SW480 (cell line): ENCODE measurements at places on chromosomes 12 and 14.

GRCh38 chr12:110367181-110367864 is 36.2 kb downstream of the ANAPC7 start:
- no peak for DNase-seq

GRCh38 chr14:99600232-99600888 is 3.6 kb downstream of the CCDC85C start:
- no peak for DNase-seq

DNA sequence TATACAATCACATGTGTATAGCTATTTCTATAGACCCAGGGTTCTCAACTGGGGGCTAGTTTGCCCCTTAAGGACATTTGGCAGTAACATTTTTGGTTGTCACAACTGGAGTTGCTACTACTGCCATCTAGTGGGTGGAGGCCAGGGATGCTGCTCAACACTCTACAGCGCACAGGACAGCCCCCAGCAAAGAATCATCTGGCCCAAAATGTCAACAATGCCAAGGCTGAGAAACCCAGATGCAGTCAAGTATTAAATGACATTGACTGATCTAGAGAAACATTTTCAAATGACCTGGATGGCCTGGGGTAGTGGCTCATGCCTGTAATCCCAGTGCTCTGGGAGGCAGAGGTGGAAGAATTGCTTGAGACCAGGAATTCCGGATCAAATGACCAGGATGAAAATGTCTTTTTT is 5.8 kb downstream of the WSB2 start:
- peak; percentile 60 for DNase-seq

GRCh38 chr14:36768638-36769337 is 107.1 kb downstream of the PAX9 start:
- DNase-seq = no peak

DNA sequence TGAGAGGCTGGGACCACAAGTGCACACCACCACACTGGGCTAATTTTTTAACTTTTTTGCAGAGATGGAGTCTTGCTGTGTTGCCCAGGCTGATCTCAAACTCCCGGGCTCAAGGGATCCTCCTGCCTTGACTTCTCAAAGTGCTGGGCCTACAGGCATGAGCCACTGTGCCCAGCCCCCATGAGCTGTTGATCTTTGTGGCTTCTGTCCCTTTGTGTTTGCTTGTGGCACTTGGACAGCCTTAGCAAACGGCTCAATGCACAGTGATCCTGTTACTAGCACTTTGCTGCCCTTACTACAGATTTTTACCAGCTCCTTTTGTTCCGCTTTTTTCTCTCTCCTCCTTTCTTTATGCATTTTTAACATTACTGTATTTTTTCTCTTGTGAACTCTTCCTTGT is 25.3 kb upstream of the EVL start:
- no peak for DNase-seq

DNA sequence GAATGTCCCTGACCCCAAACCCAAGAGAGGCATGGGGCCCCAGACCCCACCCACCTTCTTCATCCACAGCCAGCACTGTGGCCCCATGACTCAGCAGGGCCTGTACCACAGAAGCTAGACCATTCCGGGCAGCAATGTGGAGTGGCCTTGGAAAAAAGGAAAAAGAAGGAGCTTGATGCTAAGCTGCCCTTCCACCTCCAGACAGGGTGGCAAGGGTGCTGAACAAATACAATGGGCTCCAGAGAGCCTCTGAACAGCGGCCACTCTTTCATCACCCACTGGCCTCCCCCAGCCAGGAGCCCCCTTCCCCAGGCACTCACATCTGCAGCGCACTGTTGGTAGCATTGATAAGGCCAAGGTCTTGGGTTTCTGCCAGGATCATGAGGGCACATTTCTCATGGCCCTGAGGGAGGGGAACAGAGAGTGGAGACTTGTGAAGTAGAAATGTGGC is 13.9 kb downstream of the SLC39A5 start:
- DNase-seq = no peak

DNA sequence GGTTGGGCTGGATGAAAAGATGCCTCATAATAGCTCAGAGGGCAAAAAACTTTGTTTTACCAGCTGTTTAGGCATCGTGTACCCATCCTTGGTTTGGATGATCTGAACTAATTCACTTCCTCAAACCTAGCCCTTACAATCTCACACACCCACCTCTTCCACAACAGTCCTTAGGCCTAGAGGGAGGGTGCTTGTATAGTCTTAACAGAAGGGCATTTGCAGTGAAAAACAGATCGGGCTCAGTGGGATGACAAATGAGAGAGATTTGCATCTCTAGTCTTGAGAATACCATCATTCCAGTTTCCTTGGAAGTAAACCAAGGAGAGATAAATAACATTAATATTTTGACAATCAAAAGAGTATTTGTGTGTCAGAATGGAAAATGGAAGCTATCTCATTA is 11.0 kb downstream of the SLCO1A2 start:
- no peak for DNase-seq

DNA sequence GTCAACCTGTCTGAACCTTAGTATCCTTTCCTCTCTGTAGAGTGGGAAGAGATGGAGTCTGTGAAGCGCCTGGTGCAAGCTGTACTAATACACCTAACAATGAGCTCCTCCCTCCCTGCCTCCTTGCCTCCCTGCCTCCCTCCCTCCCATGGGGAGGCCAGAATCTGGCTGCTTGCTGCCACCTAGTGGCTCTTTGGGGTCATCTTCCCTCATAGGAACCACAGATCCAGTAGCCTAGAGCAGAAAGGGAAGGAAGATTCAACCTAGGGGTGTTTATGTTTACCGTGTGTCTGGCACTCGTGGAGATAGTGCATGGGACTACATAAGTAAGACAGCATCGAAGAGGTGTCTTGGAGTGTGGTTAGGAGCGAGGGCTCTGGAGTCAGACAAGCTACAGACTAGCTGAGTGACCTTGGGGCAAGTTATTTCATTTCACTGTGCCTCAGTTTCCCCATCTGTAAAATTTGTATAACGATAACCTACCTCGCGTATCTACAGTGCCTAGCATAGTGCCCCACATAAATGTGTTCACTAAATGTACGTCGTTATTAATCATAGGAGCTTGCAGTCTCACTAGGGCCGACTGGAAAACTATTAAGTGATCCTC is 35.5 kb upstream of the TSPAN9 start:
- peak; percentile 82 for DNase-seq

GRCh38 chr12:46904406-46905238 is 78.8 kb upstream of the SLC38A4 start:
- DNase-seq = no peak

- no peak for DNase-seq
Measured at GRCh38 chr14:70113211-70113610, 75.5 kb downstream of the SLC8A3 start.

DNA sequence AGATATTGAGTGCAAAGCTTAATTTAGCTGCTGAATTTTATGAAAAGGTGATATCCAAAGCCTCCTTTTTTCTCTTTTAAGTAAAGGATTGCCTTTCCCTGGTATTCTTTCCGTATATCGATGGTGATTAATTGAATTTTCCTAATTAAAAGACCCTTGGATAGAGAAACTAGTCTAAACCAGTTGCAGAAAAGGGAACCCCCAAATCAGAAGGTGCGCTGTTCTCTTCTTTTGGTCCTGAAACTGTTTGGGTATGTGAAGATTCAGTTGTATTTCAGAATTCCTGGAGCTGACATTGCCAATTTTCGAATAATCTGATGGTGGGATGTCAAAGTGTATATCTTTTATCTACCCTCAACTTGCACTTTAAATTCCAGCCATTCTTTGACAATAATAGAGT is 1.9 kb downstream of the GPHN start:
- no peak for DNase-seq

DNA sequence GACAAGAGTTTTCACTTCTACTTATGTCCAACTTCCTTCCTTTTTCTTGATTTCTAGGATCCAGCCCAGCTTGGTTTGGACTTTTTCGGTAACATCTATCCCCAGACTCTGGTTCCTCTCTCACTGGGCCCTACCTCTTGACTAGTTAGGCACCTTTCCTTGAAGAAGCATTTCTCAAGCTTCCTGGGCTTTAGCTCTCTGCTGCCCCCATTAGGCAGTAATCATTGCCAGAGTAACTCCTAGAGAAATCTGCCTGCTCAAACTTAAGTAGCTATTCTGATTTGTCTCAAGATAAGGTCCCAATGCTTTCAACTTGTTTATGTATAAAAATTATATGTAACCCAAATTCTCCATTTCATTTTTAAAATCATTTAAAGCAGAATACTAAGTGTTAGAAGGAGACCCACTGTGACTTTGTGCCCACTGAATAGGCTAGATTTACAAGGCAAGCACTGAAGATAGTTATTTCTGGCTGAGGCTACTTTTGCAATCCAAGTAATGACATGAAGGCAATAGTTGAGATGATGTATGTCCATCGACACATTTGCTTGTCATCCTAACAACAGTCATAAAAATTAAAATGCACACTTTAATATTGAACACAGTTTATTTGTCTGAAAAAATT is 275.0 kb upstream of the G2E3 start:
- peak; percentile 3 for DNase-seq

GRCh38 chr12:95673576-95673975 is 117.0 kb downstream of the NTN4 start:
- no peak for DNase-seq

- DNase-seq = no peak
Measured at GRCh38 chr12:712172-712863, 40.1 kb upstream of the WNK1 start.

DNA sequence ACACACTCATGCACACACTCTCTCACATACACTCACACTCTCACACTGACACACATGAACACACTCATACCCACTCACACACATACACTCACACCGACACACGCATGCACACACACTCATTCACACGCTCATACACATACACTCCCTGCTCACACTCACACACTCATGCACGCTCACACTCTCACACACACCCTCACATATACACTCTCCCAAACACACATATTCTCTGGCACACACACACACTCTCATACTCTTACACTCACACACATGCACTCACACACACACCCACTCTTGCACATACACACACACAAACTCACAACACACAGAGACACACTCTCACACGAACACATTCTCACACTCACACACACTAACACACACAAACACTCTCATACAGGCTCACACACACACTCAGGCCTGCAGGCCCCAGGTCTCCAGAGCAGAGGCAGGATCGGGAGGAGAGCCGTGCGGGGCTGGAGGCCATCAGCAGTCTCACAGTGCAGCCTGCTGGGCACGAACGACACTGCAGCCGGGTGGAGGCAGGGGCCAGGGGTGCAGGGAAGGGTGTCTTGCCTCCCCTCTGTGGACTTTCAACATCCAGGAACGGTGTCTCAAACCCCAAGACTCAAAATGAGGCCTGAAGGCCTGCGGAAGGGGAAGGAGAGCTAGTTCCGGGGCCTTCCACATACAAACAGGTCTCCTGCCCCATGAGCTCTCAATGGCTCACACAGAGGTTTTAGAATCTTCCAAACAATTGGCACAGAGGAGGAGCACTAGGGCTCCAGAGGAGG is 148.7 kb downstream of the ANO2 start:
- DNase-seq = peak; percentile 14

GRCh38 chr12:43277651-43278540 is 274.1 kb downstream of the ADAMTS20 start:
- no peak for DNase-seq

GRCh38 chr12:65948320-65949008 is 124.2 kb downstream of the HMGA2 start:
- DNase-seq = no peak

DNA sequence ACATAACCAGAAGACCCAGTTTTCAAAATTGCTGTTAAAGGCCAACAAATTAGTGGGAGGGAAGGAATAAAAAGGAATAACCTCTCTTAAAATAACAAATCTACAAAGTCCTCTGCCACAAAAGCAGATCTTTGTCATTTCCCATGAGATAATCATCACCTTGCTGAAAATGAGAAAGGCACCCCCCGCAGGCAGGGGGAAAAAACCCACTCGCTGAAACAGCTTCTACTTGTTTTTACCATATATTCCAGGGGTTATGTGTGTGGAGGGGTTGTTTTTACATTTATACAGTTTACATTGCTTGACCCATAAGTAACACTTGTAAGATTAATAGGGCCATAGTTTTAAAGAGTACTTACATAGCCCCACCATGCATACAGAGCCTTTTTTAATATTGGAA is 131.0 kb downstream of the PRICKLE1 start:
- no peak for DNase-seq

GRCh38 chr12:122003651-122004611 is 17.8 kb upstream of the BCL7A start:
- DNase-seq = no peak

- DNase-seq = no peak
Measured at GRCh38 chr12:93839064-93839463, 161.9 kb downstream of the CRADD start.

- no peak for DNase-seq
Measured at GRCh38 chr14:95727056-95727700, 13.3 kb upstream of the TCL1A start.

DNA sequence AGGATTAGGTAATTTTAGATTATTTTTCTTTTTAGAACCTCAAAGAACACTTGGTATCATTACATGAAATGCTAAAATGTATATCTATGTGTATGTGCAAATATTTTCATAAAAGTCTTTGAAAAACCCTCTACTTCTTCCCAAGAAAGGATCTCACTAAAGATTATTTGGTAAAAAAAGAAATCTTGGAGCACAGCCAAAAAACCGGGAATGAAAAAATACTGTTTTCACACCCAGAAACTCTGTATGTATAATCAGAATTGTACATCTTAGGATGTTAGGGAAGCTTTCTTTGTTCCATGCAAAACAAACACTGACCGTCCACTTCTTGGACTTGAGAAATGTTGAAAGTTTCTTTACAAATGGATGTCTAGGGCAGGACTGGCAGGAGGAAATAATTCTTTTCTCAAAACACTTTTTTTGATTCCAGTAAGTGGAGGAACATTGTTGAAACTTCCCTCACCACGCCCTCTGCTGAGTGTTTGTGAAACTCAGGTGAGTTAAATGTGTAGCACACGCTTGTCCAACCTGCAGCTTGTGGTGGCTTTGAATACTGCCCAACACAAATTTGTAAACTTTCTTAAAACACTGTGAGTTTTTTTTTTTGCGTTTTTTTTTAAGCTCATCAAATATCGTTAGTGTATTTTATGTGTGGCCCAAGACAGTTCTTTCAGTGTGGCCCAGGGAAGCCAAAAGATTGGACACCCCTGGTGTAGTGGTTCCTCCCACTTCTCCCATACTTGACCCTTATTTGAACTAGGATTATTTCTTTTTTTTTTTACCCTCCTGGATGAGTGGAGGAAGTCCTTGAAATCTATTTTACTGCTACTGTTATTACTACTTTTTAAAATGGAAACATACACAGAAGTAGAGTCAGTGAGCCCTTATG is 26.6 kb downstream of the FBXO34 start:
- DNase-seq = no peak

DNA sequence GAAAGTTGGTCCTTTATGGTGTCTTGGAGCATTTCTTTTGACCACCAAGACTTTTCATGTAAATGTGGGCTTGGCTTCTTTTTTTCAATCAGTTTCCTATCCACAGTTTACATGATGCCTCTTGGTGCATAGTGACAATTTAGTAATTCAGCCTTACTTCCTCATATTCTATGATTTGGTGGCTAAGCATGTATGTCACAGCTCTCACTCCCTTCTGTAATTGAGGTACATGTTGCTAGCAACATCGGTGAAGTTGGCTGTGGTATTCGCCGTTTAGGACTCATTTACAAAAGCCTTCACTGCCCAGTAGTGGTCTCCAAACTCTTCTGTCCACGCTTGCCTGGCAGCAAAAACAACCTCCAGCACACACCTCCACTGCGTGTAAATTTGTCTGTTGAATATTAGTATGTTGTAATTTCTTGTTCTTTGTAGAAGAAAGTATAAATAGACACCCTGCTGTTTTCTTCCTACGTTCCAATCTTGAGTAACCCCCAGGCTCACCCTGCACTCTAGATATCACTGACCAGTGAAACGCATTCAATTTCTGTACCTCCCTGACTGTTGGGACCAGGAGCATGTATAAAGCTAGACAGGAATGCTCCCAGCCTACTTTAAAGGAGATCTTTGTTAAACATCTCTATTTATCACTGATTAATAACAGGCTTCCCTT is 90.4 kb downstream of the PPP2R5C start:
- no peak for DNase-seq
